ENCODE measurements at places on chromosomes 13 and 19.
A peak's percentile ranks its signal among the peaks of the same experiment; 100 is the strongest.

GRCh38 chr13:100244431-100244830, 155.5 kb downstream of the PCCA start:
- DNase-seq: no peak

GRCh38 chr13:72851678-72852014, 69.7 kb downstream of the PIBF1 start:
- DNase-seq: no peak

- DNase-seq: no peak
Observed at GRCh38 chr19:20078581-20079031, 806 bp downstream of the ZNF90 start.

GRCh38 chr19:13428352-13428751, 77.9 kb downstream of the CACNA1A start:
- no peak for DNase-seq

- DNase-seq: no peak
Observed at GRCh38 chr19:38660724-38661123, 13.3 kb downstream of the ACTN4 start.

DNA sequence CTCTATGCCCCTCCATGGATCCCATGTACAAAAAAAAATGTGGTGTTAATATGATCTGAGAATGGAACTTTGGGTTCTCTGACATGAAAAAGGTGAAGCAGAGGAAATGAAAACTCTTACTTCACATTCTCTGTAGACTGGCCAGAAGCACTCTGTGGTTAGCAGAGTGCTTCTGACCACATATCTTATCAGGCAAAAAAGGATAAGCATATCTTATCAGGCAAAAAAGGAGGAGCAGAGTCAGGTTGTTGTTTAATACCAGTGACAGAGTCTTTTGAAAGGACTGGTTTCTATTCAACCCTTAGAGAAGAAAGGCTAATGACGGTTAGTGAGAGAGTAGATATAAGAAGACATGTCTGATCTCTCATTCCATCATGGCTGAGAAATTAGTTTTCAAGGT, 1404.8 kb downstream of the SLITRK1 start:
- no peak for DNase-seq

DNA sequence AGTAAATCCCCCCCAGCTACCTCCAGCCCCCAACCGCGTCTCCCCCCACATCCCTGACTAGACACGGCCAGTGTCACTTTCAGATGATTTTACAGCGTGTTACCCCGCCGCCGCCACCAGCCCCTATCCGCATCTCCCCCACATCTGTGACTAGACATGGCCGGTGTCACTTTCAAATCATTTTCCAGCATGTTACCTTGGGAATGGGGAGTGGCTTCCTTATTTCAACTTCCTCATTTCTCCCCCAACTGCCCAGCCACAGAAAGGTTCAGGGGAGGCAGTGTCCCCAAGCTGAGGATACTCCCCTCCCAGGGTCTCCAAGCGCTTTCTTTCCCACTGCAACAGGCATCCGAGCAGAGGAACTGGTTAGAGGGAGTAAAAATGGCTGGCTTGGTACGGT, 18.4 kb downstream of the ADGRL1 start:
- no peak for DNase-seq

GRCh38 chr19:52101866-52102562, 6.4 kb upstream of the ZNF841 start:
- DNase-seq: no peak

DNA sequence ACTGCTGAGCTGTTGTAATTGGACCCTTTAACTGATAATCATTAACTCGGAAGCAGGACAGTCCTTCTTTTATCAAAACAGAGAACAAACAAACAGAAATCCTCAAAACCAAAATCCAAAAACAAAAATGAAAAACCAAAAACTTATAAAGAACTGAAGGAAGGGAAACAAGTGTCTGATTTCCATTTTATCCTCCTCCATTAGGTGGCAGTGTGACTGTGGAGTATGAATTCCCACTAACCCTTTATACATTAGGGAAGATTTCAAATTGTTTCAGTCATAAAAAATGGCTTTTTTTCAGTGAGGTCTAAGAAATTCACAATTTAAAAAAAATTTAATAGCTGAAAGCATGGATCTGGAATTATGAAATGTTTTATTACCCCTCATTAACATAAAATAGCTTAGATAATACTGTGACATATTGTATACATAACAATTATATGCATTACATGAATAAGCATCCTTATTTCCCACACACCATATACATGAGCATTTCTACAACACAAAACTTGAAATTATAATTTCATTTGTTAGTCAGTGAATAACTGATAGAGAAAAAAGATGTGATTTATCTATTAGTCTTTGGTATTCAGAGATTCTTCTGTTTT, 1074.3 kb upstream of the PCDH9 start:
- no peak for DNase-seq

DNA sequence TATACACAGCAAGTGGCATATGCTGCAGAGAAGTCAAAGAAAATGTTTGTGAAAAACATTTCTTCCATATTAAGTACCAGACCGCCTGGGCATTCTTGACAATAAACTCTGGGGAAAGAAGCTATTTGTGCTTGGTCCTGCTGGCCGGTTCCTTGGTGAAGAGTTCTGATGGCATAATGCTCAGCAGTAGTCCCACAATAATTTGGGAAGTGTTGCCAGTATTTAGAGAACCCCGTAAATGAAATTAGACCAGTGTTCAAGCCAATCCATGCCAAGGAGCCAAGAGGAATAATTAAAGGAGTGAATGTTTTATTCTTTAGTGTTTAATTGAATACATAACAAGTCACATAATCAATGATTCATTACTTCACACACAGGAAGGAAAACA, 6.3 kb downstream of the KCTD12 start:
- no peak for DNase-seq

DNA sequence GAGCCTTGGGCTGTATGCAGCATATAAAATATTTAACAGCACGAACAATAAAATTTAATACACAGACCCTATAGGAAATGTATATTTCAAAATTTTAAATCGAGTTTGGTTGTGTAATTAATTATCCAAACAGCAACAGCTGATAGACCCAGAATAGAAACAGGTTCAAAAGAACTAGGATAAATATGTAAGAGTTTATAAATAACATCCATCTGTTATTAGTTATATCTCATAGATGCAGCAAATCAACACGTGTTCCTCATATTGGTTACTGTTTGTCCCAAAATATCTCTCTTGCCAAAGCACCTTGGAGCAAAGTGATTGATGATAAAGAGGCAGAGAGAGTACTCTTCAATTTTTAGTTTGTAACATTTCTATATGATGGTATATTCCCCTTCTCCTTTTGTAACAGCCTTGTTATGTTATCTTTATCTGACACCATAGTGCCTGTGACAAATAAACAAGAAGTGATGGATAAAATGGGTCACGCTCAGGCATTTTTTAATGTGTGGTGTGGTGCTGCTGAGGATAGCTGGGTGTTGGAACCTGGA, 260.6 kb upstream of the NBEA start:
- no peak for DNase-seq

DNA sequence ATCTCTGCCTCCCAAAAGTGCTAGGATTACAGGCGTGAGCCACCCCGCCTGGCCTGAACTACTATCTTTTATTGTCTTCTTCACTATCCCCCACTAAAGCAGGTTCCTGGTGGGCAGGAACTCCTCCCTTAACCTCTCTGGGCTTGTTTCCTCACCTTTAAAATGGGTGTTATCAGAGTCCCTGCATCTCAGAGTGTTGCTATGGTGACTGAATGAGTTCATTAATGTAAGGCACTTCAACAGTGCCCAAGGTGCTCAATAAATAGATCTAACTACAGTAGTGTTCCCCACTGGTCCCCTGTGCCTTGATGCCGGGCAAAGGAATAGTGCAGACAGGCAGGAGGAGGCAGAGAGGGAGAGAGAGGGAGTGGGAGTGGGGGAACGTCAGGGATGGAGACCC, 20.5 kb downstream of the CCDC97 start:
- DNase-seq: no peak

DNA sequence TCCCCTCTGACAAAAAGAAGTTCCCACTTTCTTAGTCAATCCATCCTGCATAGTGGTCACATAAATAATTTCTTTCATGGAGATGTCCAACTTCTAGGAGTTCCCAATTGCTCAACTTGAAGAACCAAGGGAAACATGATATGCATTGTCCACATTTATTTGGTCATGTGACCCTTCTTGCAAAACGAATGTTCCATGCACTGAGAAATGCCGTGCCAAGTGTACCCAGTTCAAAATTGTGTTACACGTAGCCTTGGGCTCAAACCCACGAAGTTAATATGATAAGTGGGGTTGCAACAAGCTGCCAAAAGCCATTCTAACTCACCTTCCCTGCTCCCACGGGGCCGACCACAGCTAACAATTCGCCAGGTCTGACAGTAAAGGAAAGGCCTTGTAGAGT, 113.1 kb downstream of the ABCC4 start:
- no peak for DNase-seq

GRCh38 chr19:45125975-45126493, 33.1 kb downstream of the PPP1R37 start:
- DNase-seq: peak; percentile 48

DNA sequence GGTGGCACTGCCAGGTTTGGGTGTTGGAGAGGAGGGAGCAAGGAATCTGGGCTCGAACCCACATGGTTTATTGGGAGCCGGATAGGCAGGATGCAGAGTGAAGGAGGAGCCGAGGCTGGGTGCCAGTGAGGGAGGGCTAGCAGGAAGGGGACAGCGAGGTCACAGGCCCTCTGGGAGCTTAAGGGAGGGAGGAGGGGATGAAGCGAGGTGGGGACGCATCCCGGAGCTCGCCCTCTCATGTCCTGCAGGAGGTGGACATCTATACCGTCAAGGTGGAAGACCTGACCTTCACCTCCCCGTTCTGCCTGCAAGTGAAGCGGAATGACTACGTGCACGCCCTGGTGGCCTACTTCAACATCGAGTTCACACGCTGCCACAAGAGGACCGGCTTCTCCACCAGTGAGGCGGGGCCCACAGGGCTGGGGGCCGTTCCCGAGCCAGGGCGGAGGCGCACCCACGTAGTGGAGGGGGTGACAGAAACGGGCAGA, 3.5 kb upstream of the ADM5 start:
- no peak for DNase-seq

DNA sequence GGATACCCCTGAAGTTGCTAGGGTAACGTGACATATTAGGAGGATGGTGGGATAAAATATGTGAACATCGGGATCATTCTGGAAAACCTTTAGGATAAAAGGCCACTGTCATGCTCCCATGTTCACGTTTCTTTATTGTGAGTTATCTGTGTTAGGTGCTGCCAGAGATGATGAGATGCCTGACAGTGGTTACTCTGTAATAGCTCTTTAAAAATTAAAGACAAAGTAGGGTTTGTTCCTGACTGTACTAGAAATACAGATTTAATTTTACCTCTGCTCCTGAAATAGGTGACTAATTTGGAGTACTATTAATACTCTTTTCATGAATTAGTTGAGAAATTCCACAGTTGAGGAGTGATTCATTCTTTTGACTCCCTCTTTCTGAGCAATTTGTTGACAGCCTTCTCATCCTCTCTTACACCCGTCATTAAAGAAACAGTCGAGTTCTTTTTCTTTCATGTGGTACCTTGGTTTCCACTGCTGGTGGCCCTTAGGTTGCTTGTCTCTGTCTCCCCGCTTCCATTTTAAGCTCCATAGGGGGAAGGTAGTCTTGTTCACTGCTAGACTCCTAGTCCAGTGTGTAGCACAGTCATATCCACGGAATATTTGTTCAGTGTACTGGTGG, 28.4 kb downstream of the SAE1 start:
- no peak for DNase-seq

- no peak for DNase-seq
Observed at GRCh38 chr13:38498271-38498670, 148.6 kb downstream of the UFM1 start.

- DNase-seq: no peak
Observed at GRCh38 chr19:49167857-49168409, 10.3 kb downstream of the TRPM4 start.

GRCh38 chr19:13165162-13165997, 15.2 kb downstream of the IER2 start:
- no peak for DNase-seq

GRCh38 chr13:26664876-26665275, 95.7 kb downstream of the GPR12 start:
- DNase-seq: no peak

GRCh38 chr19:46240693-46241092, 11.2 kb downstream of the IGFL1 start:
- DNase-seq: no peak

DNA sequence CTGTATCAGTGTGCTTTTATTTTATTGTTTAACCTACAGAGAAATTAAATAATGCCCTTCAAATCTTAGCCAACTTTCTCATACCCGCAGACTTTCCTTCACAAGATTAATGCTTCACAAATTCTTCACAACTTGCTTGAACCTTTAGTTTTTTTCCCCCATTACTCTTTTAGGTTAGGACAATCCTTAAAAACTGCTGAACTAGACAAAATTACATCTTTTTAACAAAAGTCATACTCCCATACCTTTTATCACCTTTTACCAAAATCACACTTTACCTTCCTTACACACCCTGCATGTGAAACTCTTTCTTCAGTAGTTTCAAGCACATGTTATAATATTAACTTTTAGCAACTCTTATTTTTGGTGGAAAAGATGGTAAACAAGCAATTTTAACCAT, 58.5 kb downstream of the SCGB2B2 start:
- DNase-seq: no peak

DNA sequence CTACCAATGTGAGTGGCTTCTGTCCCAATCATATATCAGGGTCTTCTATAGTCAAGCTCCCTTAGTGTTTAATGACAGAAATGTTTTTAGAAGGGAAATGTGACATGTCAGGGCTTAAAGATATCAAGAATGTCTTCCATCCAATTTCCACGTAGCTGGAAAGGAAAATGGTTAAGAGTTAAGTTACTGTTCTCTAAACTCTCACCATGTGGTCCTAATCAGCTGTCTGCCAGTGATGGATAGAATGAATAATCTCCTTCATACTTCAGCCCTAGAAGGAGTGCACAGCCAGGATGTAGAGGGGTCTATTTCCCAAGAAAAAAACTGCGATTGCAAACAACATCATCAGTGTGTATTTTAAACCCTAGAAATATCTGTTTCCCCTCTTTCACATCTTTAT, 36.3 kb downstream of the FLT1 start:
- no peak for DNase-seq
